ENCODE measurements at places on chromosomes 5 and 9. TPM values are rescaled to one million over a fixed set of nuclear protein-coding genes. Genes with fewer than 3 reads are reported as not detected.

GRCh38 chr5:6349387-6349786, 29.0 kb downstream of the MED10 start:
- H3K4me3 ChIP-seq: no peak overlapping the region
- no peak overlapping the region for H3K27ac ChIP-seq
- H3K4me1 ChIP-seq: no peaks in the 10 kb centered on the region
- H3K27me3 ChIP-seq: no peaks in the 10 kb centered on the region
- no peaks in the 10 kb centered on the region for H3K36me3 ChIP-seq

- no peaks in the 10 kb centered on the region for H3K27me3 ChIP-seq
- H3K4me1 ChIP-seq: no peaks in the 10 kb centered on the region
- DNase-seq: no peak
- no peaks in the 10 kb centered on the region for H3K36me3 ChIP-seq
- no peak overlapping the region for H3K4me3 ChIP-seq
Observed at GRCh38 chr5:131647048-131647769, 12.2 kb upstream of the RAPGEF6 start.

- no peaks in the 10 kb centered on the region for H3K4me1 ChIP-seq
- no peaks in the 10 kb centered on the region for H3K27me3 ChIP-seq
- H3K27ac ChIP-seq: no peak overlapping the region
- H3K4me3 ChIP-seq: no peak overlapping the region
- DNase-seq: no peak
- H3K36me3 ChIP-seq: no peaks in the 10 kb centered on the region
Observed at GRCh38 chr5:145068721-145069120, 766.4 kb downstream of the PRELID2 start.

DNA sequence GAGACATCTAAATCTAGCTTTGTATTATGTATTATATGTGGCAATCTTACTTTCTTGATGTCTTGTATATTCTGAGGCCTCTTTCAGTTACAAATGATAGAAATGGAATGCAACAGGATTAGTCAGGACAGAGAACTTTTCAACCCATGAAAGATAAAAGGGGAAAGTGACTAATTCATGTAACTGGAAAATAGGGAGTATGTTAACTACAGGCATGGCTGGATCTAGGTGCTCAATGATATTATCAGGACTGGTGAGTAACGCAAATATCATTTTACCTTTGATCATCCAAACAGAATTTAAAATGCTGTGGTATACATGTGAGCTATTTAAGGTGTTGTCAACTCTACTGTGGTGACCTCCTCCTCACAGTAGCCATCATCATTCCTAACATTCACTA, 215.7 kb upstream of the GLRA1 start:
- no peaks in the 10 kb centered on the region for H3K27me3 ChIP-seq
- no peaks in the 10 kb centered on the region for H3K4me1 ChIP-seq
- no peak overlapping the region for H3K27ac ChIP-seq

The OR1K1 gene
- not detected for total RNA-seq

The KCNV2 gene
- not detected for total RNA-seq

Data from left lung (tissue), 14 donors.